ENCODE measurements at places on chromosomes 1 and 21.

DNA sequence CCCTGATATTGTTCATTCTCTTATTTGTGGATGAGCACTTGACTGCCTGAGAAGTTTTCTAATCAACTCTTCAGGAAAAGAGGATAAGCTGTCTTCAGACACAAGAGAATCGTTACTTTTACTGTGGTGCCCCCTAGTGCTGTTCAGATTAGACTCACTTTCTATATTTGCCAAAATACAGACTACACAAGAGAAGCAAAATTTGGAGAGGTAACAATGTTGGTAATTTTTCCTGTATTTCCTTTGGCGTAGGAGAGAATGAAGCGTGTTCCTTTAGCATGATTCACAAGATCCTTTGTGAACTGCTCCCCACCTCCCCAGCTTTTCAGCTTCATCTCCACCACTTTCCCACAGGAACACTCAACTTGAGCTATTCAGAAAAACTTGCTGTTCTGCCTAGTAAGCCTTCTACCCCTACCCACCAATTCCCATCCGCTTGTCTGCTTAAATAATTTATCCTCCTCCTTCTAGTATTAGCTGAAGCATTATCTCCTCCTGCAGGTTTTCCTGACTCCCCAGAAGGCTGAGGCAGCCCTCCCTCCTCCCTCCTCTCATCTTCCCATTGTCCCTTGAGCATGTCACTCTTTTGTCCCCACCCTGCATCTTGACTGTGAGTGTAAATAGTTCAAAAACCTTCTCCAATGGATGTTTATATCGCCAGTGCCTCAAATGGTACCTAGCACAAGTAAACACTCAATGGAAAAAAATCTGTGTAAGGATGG is 4.5 kb downstream of the TNFSF4 start:
- DNase-seq, result peak; percentile 83

DNA sequence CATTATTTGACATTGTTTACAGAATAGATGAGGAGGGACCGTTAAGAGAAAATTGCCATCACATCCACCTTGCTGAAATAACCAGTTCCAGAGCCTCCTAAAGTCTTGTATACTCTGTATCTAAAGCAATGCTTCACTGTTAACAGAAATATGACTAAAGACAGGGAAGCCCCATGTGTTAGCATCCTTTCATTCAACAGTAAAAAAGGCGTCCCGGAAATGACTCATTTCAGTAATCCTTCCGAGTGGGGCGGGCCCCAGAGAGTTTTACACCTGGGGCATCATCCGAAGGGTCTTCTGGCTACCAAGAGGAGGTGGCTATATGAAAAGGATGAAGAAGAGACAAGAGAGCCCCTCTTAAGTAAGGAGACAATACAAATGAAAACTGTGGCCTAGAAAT is 227.2 kb downstream of the SLC45A1 start:
- no peak for DNase-seq

DNA sequence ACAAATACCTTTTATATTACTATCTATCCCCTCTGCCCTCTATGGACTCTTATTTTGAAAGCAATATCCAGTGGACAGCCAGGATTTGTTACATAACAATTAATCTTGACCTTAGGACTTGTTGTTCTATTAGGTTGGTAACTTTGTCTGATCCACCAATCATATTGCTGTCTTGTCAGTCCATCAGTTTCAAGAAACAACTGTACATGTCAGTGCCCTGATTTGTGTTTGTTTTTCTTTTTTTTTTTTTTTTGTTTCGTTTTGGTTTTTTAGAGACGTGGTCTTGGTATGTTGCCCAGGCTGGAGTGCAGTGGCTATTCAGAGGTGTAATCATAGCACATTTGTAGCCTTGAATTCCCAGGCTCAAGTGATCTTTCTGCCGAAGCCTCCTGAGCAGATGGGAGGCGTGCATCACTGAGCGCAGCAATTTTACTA is 1.5 kb upstream of the SCP2 start:
- no peak for DNase-seq

DNA sequence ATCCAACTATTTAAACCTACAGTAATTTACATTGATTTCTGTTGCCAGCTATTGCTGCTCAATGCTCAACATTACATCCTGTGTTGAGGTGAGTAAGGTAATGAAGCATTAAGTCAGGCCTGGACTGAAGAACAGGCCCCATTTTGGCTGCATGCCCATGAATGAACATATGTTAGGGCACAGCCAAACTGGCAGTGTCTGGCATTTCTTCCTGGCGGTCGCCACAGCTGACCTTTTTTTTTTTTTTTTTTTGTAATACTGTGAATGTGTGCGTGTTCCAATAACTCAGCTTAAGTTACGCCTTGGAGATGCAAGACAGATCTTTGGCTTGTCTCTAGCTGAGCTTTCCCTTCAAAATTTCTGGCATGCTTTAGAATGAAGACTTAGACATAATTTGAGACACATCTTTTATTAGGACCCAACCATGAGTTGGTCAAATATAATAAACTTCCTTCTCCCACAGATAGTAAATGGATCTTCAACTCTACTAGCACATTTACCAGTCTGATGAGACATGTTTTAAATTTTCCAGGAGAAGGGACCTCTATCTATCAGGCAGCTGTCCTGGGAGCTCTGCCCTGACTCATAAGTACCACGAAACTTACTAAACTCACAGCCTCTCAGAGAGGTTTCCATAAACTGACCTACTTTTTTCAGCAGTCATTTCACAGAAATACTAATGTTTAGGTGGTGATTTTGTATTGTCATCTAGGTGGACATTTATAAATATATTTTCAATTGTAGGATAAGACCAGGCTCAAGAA is 341.1 kb upstream of the RUNX1 start:
- peak; percentile 29 for DNase-seq

GRCh38 chr1:209207701-209208286 is 375.7 kb upstream of the CAMK1G start:
- peak; percentile 54 for DNase-seq

DNA sequence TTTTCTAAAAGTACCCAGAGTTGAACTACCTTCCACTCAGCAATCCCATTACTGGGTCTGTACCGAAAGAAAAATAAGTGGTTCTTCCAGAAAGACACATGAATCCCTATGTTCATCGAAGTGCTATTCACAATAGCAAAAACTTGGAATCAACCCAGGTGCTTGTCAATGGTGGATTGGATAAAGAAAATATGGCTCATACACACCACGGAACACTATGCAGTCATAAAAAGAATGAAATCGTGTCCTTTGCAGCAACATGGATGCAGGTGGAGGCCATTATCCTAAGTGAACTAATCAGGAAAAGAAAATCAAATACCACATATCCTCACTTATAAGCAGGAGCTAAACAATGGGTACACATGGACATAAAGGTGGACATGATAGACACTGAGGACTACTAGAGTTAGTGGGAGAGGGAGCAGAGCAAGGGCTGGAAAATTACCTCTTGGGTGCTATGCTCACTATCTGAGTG is 32.9 kb upstream of the JUN start:
- no peak for DNase-seq
